ENCODE measurements at places on chromosomes 3 and 15. TPM values are rescaled to one million over a fixed set of nuclear protein-coding genes. Genes with fewer than 3 reads are reported as not detected.

DNA sequence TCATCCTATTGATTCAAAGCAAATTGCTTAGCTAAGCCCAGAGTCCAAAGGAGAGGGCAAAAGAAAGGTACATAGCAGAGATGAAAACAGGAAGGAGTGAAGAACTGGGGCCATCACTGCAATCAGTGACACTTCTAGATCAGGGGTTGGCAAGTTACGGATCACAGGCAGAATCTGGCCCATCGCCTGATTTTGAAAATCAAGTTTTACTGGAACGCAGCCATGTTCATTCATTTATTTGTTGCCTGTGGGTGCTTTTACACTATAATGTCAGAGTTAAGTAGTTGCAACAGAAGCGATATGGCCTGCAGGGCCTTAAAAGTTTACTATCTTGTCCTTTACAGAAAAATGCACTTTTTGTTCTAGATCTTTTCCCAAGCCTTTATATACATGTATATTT lies 271.7 kb upstream of the TOPAZ1 start:
- no peak for DNase-seq

DNA sequence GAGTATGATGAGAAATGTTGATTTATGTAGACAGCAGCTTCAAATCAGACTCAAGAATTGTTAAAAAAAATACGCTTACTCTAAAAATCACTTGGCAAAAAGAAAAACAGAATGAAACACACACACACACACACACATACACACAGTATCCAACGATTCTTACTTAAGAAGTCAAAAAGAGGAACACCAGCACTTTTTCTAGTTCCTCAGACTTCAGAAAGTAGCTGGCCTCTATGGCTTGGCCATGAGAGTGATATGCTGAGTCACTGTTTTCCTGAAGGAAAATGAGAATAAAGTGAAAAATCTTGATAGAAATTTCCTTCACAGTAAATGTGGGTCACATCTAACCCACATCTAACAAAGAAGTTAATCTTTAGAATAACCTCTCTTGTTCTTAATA lies 22.1 kb downstream of the CNTN3 start:
- DNase-seq = no peak

DNA sequence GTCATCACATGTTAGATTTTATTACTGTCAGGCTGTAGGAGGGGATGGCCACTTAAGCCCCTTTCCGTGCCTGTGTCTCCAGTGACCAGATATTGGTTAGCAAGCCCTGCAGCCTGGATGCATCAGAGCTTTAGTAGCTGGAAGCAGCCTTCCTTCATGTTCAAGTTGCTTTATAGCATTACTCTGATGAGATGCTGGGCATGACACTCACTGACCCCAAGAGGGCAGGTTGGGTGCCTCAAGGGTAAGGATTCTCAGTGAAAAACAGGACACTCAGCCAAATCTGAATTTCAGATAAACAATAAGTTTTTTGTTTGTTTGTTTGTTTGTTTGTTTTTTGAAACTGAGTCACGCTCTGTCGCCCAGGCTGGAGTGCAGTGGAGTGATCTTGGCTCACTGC lies 68.5 kb upstream of the PTX3 start:
- DNase-seq = no peak

DNA sequence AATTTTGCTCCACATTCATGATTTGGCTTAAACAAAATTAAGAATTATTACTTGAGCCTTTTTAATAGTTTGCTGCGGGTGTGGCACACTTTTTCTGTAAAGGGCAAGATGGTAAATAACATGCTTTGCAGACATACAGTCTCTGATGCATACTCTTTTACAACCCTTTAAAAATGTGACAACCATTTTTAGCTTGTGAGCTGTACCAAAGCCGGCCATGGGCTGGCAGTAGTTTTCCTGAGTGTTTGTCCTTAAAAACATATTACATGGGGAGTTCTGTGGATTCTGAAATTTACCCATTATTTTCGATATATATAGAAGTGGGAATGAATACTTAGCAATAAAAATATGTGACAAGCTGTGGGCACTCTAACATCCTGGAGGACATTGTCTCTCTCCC lies 163.4 kb downstream of the FNDC3B start:
- DNase-seq = no peak

- no peak for DNase-seq
Measured at GRCh38 chr15:40584191-40584590, 9.9 kb upstream of the KNL1 start.

DNA sequence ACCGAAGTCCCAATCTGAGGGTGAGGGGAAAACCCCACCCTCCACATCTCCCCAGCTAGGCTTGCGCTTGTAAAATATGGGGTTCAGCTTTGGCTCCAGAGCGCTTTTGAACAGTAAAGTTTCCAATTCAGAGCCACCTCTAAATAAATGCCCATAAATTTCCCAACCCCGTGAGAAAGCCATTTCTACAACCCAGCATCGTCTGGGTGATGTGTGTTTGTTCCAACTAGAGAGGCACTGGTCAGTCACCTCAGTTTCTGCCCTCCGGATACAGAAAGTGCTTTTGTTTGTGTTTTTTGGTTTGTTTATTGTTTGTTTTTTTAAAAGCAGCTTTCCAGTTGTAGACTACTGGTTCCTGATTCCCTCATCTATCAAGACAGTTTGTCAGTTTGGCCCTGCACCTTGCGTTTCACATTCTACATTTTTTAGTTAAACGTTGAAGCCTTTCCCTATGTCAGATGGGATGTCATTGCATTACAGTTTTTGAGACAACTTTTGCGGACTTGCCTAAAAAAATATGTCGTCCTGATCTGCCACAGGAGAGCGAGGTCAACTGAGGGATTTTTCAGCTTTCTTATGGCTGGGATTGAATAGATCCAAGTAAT lies 15.0 kb upstream of the SOX2 start:
- no peak for DNase-seq

DNA sequence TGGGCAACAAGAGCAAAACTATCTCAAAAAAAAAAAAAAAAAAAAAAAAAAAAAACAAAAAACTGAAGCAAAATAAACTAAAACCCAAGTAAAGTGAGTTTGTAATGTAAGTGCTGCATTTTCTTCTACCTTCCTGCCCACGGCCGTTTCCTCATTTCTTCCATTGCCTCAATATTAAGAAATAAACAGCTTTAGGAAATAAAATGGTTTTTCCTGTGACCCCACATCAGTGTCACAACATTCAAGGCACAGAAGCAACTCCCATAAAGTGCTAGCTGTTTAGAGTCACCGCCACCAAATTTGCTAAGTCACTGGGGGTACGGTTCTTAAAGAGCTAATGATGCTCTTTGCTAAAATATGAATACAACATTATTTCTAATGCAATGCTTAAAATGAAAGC lies 3.3 kb downstream of the PKM start:
- no peak for DNase-seq

- DNase-seq = no peak
Measured at GRCh38 chr3:156323466-156323865, 203.1 kb downstream of the KCNAB1 start.

- no peak for DNase-seq
Measured at GRCh38 chr15:31034152-31034551, 42.7 kb upstream of the MTMR10 start.

DNA sequence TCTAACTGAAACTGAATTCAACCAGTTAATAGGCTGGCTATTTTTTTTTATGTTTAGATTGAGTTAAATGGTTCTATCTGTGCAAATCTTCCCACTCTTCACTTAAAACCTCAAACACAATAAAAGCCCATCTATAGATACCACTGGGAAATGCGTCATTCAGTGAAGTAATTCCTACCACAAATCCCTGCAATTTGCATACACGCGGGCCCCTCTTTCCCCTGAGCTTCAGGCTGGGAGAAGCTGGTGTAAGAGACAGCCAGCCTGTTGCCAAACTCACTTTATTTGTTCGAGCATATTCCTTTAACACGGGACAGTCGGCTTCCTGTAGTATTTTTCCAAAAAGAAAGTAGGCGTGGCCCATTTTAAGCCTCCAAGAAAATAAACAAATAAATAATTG lies 26.0 kb upstream of the MCTP2 start:
- no peak for DNase-seq

DNA sequence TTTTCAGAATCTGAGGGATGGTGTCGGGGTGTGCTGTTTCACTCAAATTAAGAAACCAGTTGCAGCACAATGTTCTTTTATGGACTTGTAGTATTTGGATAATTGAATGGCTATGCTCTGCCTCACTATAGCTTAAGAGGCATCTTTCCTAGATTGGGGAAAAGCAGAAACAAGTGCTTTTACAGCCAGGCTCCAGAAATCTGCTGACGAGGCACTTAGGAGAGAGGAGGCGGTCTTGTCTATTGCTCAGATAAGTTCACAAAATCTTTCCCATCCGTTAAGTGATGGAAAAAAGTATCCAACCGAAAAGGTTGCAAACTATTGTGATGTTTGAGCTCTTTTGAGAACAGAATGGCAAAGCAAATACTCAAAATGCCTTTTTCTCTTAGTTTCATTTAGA lies 336.1 kb upstream of the RARB start:
- DNase-seq = no peak

- DNase-seq = no peak
Measured at GRCh38 chr3:192929755-192930547, 12.3 kb upstream of the MB21D2 start.

DNA sequence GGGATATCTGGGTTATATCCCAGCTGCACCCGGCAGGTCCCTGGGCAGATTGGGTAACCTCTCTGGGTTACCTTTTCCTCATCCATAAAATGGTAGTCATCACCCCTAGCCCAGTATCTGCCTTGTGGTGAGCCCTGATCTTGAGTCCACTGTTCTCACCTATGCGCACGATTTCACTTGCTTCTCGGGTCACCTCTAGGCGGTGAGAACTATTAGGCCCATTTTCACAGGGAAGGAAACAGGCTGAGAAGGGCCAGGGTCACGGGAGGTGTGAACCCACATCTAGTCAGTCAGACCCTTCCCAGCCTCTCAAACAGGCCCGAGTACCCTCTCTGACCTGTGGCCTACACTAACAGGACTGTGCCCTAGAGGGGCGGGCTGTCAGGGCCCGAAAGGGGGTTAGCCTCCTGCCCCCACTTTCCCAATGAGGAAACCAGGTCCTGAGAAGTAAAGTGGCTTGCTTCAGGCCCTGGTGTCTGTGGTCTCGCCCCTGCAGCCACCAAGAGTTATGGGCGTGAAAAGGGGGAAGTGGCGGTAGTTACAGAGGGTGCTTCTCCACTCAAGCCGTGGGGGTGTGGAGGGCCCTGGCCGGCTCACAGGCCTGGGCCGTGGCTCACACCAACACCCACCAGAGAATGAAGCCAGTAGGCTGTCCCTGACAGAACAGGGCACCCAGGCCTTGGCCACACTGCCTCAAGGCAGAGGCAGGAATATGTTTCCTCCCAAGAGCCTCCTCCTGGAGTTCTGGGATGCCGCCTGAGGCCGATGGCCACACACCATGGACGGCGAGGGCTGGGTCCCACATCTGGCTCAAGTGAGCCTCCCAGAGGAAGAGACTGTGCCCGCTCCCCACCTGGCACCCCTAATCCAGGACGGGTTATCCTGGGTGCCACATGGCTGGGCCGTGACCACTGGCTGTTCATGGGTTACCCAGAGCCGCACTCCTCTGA lies 19.5 kb downstream of the PSTPIP1 start:
- peak; percentile 80 for DNase-seq

- DNase-seq = no peak
Measured at GRCh38 chr3:112127522-112128494, 5.2 kb downstream of the GCSAM start.

DNA sequence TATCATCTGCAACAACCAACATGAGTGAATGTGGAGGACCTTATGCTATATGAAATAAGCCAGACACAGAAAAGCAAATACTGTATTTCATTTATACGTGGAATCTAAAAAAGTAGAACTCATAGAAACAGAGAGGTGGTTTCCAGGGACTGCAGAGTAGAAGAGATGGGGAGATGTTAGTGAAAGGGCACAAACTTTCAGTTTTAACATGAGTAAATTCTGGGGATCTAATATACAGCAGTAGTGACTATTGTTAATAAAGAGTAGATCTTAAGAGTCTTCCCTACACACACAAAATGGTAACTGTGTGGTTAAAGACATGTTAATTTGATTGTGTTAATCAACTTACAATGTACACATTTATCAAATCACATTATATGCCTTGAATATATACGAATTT lies 20.9 kb upstream of the MELTF start:
- no peak for DNase-seq

SLC12A8 gene
- total RNA-seq = 7.7 TPM

GMNC gene
- 0.29 TPM for total RNA-seq

CCDC14 gene
- 34.5 TPM for total RNA-seq

ZNF654 gene
- 11.7 TPM for total RNA-seq
